ENCODE measurements at places on chromosomes 4 and X.

GRCh38 chr4:106062452-106062875, 167.2 kb downstream of the NPNT start:
- no peak for DNase-seq

- DNase-seq: no peak
Observed at GRCh38 chr4:70627620-70628019, 924 bp upstream of the ENAM start.

- DNase-seq: no peak
Observed at GRCh38 chrX:23885803-23886202, 21.9 kb downstream of the APOO start.

DNA sequence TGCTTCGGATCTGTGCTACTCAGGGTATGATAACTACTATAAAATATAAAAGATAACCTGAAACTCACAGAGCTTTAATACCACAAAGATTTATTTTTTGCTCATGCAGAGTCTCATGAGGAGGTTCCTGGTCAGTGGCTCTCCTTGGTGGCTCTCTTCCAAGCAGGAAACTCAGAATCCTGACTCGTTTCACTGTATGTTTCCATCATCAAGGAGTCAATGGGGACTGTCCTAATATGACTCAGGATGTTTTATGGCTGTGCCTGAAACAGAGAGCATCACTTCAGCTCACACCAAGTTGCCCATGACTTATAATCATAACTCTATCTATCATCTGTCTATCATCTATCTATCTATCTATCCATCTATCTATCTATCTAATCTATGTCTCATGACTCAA, 620.8 kb upstream of the NR3C2 start:
- no peak for DNase-seq

- no peak for DNase-seq
Observed at GRCh38 chrX:12657881-12658280, 133.3 kb upstream of the PRPS2 start.

DNA sequence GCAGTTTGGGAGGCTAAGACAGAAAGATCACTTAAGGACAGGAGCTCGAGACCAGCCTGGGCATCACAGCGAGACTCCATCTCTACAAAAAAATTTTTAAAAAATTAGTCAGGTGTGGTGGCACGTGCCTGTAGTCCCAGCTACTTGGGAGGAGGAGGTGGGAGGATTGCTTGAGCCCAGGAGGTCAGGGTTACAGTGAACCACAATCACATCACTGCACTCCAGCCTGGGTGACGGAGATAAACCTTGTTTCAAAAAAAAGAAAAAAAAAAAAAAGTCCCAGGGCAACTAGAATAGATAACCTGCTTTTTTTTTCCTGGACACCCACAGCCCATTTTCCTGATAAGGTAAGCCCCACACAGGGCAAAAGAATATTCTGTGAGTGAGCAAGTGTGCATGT, 96.3 kb downstream of the C4orf51 start:
- no peak for DNase-seq

DNA sequence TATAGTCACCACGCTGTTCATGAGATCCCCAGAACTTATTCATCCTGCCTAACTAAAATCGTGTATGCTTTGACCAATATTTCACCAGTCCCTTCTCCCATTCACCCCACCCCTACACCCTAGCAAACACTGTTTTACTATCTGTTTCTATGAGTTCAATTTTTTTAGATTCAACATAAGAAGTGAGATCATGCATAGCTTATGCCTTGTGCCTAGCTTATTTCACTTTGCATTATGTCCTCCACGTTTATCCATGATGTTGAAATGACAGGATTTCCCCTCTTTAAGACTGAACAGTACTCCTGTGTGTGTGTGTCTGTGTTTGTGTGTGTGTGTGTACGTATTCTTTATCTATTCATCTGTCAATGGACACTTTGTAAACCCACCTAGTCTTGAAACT, 16.8 kb downstream of the ANXA5 start:
- no peak for DNase-seq

GRCh38 chrX:18855919-18856644, 127.8 kb downstream of the PHKA2 start:
- DNase-seq: no peak

- DNase-seq: no peak
Observed at GRCh38 chr4:80228460-80228859, 31.2 kb downstream of the PRDM8 start.

DNA sequence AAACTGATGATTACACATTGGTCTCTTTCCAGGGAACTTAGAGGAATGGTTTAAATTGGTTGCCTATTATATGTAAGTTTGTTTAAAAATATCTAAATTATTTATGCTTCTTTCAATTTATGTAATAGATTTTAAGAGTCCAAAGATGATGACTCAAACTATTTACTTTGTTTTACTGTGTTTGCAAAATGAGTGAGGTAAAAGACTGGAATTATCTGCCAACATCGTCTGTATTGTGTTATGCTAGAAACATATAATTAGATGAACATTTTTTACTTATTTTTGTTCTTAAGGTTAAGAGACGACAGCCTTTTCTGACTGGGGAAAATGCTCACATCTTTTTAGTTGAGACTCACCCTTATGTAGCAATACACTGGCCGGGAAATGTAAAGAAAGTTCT, 51.1 kb upstream of the SYTL5 start:
- DNase-seq: no peak

GRCh38 chr4:11565899-11566298, 137.2 kb upstream of the HS3ST1 start:
- no peak for DNase-seq

GRCh38 chr4:136194962-136195361, 1337.3 kb downstream of the PCDH18 start:
- DNase-seq: no peak

GRCh38 chr4:174592985-174593335, 70.7 kb upstream of the HPGD start:
- no peak for DNase-seq

DNA sequence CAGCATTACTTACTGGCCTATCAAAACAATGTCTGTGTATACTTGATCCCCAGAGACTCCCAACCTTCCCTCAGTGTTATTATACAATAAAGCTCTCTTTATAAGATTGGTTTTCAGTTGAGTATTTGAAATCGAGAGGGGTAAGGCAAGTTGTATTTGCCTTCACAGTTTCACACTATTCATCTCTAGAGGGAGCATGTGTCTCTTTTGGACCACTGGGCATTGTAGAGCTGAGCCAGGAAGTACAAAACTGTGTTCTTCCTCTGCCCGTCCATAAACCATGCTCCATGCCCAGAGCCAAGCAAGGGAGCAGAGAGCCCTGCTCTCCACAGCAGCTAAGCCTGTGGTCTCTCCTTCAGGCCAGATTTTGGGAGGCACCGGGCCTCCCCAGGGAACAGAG, 61.5 kb upstream of the HHIP start:
- DNase-seq: no peak

- DNase-seq: no peak
Observed at GRCh38 chrX:133956570-133957340, 28.6 kb downstream of the GPC3 start.

DNA sequence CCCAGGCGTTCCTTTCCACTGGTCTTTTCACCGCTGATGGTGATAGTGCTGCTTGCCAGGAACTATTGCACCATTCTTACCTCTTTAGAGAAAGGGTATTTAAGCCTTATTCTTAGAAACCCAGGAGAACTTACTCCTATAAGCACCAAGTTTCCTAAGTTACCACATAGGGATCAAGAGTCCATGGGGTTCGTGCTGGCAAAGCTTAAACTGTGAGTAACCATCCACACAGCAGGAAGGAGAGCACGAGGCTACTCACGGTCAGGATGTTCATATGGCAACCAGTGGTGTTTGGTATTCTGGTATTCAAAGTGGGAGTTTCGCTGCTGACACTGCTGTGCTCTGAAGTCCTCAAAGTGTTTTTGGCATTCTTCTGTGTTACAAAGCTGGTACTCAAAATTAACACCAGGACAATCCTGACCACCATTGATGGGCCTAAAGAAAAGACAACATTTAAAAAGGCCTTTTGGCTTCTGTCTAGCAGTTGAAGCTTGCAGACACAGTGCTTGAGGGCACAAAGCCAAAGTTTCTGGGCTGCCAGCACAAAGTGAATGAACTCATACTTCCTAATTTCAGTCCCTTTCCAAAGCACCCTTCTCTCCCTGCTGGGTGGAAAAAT, 256.9 kb downstream of the ADAMTS3 start:
- DNase-seq: peak; percentile 31

DNA sequence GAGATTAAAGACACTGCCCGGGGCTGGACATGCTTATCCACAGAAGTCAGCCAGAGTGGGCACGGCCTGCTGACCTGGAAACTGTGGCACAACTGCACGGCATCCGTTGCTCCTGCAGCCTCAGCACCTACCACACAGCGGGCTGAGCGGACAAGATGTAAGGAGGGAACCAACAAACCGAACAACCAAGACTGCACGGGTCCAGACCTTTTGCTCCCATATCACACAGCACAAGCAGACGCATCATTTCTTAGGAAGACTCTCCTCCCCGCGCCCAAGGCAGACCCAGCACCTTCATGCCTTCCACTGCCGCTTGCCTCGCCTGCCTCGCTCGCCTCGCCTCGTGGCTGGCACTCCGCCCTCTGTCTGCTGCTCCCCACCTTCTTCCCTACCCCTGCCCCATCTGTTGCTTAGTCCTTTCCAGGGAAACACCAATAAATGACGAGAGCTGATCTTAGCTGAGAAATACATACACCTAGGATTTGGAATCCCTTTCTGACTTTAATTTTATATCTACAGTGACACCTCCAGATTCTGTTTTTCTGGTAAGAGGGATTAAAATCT, 79.0 kb downstream of the AFAP1 start:
- DNase-seq: no peak

DNA sequence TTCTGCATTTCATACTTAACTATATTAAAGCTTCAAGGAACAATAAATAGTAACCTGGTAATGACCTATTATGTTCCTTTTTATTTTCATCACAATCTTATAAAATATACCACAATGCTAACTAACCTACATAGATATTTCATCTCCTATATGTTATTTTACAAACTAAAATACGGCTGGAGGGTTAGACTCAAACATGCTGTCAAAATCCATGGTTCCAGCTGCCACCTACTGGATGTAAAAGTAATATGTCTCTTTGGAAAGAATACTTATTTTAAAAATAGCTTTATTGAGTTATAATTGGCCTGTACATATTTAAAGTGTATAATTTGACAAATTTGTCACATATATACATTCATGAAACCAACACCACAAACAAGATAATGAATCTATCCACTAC, 15.0 kb downstream of the RGN start:
- no peak for DNase-seq

DNA sequence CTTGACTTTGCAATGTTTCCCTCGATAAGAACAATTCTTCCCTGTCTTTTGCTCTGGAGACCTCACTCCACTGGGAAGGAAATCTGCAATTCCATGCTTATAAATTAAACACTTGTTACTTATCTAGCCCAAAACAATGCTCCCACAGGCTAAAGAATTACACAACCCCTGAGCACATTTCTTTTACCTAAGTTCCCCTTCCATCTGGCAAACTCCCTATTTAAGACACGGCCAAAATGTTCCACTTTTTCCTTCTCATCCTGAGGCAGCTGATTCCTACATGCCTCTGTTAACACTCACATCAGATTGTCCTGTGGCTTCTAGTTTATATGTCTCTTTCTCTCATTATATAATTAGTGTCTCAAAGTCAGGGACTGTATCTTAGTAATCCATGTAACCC, 211.7 kb downstream of the COX18 start:
- no peak for DNase-seq

GRCh38 chrX:147838465-147839131, 73.1 kb upstream of the FMR1 start:
- no peak for DNase-seq

DNA sequence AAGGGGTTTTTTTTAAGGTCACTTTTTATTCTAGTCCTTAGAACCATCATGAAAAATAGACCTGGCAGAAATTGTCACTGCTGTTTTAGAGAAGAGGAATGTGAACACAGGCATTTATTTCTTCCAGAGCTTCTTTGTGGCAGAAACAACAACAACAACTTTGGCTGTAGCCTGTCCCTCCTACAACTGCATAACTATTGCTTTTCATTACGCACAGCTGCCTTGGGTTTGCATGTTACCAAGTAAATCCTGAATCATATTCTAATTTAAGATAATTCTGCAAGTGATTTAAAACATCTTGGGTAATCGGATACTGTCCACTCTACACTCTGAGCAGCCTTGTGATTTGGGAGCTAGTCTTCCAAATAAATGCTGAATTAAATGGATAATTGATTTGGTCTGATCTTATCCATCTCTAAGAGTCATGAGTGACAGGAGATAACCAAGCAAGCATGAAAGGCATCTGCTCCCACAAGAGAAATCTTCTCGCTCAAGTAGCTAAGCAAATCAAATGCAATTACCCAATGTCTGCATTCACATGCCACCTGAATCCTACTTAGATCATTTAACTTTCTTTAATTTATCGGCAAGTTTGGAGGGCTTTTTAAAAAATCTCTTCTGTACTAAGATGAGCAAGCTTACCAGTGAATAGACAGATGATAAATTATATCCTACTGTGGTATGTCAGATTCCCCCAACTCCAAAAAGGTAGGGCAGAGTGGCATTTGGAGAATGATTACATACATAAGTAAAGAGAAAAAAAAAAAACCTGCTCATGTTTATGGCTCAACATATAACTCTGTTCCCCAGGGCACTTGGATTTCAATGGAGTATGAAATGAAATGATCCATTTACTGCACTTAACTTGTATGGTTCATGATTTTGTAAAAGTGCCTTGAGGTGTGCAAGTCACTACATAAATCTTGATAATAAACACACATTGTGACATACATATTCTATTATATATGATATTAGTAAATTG, 73.6 kb downstream of the EGF start:
- no peak for DNase-seq

DNA sequence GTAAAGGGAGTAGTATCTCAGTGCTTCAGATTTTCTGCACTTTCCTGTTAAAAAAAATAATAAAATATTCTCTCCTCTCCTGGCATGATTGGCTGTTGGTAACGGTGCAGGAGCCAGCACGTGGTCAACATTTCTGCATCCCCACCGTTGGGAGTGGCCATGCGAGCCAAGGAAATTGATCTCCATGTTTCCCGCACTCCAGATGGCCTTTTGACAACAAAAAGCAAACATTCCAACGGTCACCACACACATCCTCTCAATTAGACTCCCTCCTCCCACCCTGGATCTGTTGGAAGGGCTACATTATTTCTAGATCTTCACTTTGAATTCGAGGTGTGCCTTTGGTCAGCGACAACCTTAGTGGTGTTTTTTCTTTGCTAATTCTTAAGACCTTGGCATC, 45.0 kb downstream of the STK32B start:
- no peak for DNase-seq

- no peak for DNase-seq
Observed at GRCh38 chr4:40327340-40327739, 7.8 kb upstream of the CHRNA9 start.

- DNase-seq: peak; percentile 10
Observed at GRCh38 chr4:2368746-2369437, 49.6 kb downstream of the ZFYVE28 start.

- no peak for DNase-seq
Observed at GRCh38 chrX:148728901-148729300, 228.5 kb downstream of the AFF2 start.

GRCh38 chrX:31318866-31319265, 247.0 kb upstream of the FTHL17 start:
- DNase-seq: no peak

All from mucosa of descending colon (tissue), 3 donors.